ENCODE measurements at places on chromosomes 6 and 20.

GRCh38 chr20:48285656-48286055 is 500.4 kb upstream of the SULF2 start:
- no peak for DNase-seq

DNA sequence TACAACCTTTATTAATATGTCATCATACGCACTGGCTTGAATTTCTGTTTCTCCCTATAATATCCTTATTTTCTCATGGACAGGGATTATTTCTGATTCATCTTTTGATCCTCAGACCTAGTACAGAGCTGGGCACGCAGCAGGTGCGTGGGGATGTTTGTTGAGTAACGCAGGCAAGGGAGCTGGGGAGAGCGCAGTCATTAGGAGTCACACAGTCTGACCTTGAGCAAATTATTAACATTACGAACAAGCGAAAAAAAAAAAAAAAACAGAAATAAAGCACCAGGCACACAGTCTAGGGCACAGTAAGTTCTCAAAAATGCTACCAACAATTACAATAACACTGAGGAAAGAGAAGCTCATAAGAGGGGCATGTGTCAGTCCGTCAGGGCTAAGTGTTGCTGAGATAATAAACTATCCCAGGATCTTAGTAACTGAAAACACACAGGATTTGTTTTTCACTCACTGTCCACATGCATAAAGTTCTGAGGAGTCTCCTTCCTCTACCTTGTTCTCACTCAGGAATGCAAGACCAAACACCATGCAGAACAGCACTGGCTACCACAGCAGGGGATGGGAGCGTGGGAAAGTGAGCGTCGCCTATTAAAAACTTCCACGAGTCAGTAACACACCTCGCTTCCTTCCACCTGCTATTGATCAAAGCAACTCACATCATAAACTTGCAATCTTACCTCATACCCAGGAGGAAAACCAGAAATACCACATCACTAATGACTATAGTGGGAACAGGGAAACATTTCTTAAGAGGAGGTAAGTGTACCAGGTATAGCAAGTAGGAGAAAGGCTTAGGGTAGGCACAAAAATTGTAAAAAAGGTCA is 56.9 kb downstream of the PDE10A start:
- no peak for DNase-seq

- DNase-seq: no peak
Observed at GRCh38 chr20:43857932-43858331, 56.7 kb upstream of the TOX2 start.

GRCh38 chr6:163648868-163649267 is 234.3 kb downstream of the QKI start:
- DNase-seq: no peak

DNA sequence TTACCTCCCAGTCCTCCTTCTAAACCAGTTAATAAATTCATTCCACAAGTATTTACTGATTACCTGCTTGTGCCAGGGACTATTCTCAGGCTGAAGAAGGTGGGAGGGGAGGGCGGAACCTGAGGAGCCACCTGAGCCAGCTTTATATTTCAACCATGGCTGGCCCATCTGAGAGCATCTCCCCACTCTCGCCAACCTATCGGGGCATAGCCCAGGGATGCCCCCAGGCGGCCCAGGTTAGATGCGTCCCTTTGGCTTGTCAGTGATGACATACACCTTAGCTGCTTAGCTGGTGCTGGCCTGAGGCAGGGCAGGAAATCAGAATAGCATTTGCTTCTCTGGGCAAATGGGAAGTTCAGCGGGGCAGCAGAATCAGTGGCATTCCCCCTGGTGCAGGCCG is 4.9 kb upstream of the AAR2 start:
- no peak for DNase-seq

GRCh38 chr6:137390334-137390733 is 103.9 kb downstream of the OLIG3 start:
- DNase-seq: peak; percentile 28
